ENCODE measurements at places on chromosomes 13 and 19. TPM values are rescaled to one million over a fixed set of nuclear protein-coding genes. Genes with fewer than 3 reads are reported as not detected.

Gene RFPL4A
- not detected for total RNA-seq

Gene ANGPTL4
- 143 TPM for total RNA-seq

DNA sequence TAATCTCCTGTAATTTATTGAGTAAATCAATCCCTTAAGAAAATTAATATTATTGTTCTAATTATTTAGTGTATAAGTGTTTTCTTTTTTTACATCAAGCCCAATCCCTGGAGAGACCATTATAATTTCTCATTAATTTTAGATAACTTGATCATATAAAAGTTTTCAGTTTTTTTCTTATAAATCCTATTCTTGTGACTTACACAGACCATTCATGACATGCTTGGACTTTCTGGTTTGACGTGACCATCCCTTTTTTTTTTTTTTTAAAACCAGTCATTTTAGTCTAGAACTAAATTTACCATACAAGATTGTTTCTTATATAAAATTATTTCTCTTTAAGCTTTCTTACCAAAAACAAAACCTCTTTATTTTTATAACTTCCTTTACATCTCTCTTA is 5.4 kb upstream of the MTRF1 start:
- no peak for DNase-seq

DNA sequence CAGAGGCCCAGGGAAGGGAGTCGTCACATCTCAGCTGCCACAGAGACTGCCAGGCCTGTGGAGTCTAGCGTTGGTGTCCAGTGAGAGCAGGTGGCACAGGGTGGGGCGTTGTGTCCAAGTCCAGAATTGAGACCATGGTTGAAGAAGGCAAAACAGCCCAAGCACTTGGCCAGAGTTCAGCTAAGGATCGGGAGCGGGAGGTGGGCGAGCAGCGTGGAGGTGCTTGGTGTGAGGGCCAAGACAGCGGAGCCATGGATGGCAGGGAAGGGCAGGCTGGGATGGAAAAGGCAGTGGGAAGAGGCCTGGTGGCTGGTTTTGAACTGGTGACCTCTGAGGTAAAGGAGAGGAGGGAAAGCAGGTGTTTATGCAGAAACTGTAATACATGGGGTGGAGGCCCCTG is 8.0 kb downstream of the IGFLR1 start:
- no peak for DNase-seq

DNA sequence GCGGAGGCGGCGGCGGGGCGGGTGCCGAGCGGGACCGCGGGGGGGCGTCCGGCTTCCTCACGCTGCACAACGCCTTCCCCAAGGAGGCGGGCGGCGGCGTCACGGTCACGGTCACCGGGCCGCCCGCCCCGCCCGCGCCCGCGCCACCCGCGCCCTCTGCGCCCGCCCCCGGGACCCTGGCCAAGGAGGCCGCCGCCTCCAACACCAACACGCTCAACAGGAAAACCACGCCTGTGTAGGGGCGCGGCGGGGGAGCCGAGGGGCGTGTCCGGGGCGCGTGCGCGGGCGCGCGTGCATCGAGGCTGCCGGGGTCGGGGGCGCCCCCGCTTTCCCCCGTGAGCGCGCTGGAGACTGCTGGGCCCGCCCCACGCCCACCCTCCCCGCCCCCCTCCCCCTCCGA is 8.8 kb upstream of the CACNG6 start:
- DNase-seq, result no peak

Measured in chondrocyte (in vitro differentiated cells).